ENCODE measurements at places on chromosomes 1 and 21.

- no peak for DNase-seq
These were observed 103.4 kb upstream of the ADAR start for GRCh38 chr1:154711416-154711815.

GRCh38 chr1:117359561-117360289, 7.5 kb upstream of the MAN1A2 start:
- no peak for DNase-seq

DNA sequence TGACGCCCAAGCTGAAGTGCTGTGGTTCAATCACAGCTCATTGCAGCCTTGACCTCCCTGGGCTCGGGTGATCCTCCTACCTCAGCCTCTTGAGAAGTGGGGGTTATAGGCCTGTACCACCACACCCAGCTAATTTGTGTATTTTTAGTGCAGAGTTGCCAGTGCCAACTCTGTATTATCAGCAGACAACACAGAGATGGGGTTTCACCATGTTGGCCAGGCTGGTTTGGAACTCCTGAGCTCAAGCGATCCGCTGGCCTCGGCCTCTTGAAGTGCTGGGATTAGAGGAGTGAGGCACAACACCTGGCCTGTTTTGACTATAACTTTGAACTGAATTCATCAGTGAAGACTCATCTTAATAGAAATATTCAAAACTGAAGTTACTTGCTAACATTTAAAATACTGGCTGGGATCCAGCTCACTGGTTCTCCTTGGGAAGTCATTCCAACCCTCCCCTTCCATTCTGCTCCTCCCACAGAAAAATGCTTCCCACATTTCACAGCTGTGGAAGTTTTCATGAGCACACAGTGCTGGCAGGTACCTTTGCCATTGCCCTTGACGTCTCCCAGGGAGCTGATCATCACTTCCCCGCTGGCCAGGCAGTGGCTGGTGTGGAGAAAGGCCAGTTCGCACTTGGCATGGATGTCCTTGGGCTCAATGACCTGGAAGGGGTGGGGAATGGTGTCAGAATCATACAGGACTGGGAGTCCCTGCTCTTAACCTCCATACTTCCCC, 4.7 kb downstream of the SELENBP1 start:
- DNase-seq, result no peak

DNA sequence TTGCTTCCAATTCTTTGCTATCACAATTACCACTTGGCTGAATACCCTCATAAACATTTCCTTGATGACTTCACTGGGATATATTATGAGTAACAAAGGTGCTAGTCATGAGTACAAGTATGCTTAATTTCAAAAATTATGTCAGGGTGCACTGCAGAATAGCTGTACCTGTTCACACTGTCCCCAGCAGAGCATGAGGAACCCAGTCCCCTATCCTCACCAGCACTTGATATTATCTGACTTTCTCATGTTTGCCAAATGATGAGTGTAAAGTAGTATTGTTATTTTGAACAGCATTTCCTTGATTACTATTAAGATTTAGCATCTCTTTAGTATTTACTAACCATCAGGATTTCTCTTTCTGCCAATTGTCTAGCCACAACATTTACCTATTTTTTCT, 33.5 kb upstream of the TNFSF4 start:
- DNase-seq, result no peak

DNA sequence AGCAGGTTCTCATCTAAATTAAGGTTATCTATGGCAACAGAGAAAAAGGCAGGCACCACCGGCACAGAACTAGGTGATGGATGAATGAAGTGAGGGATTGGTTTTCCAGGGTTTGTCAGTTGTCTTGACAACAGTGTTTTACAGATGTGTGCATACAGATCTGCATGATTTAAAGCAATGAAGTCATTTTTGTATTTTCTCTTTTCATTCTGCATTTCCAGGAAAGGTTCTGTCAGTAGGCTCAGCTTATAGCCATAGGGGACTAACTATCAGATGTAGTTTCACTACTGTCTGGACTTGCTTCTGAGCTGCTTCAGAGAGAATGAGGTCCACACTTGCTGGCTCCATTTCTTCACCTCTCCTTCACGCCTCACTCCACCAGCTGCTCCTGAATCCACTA, 98.2 kb upstream of the LMO4 start:
- no peak for DNase-seq

- no peak for DNase-seq
These were observed 333.8 kb downstream of the ZP4 start for GRCh38 chr1:237556911-237557310.

GRCh38 chr1:6347641-6348487, 45.7 kb downstream of the ACOT7 start:
- DNase-seq, result no peak

GRCh38 chr1:23357138-23357908, 12.3 kb downstream of the ZNF436 start:
- no peak for DNase-seq

GRCh38 chr1:212976586-212976985, 26.2 kb downstream of the VASH2 start:
- DNase-seq, result no peak

- no peak for DNase-seq
These were observed 51.8 kb upstream of the CXADR start for GRCh38 chr21:17461014-17461413.

Measured in stimulated activated CD8-positive, alpha-beta memory T cell treated with anti-CD3 and anti-CD28 coated beads, Interleukin-15, amount 100 ng/mL, for 24 hours (primary cell).